ENCODE measurements at places on chromosomes 3 and 15. TPM values are rescaled to one million over a fixed set of nuclear protein-coding genes. Genes with fewer than 3 reads are reported as not detected.

The IQGAP1 gene
- total RNA-seq: 202 TPM

The SLC28A1 gene
- total RNA-seq: 0.45 TPM

The SPINT1 gene
- 4.0 TPM for total RNA-seq

The WNT7A gene
- total RNA-seq: not detected

The WDR93 gene
- total RNA-seq: not detected

The FETUB gene
- not detected for total RNA-seq

The SH3GL3 gene
- total RNA-seq: 0.67 TPM

The HYAL3 gene
- total RNA-seq: 1.5 TPM

The COLQ gene
- 6.3 TPM for total RNA-seq

The SCN5A gene
- 2.7 TPM for total RNA-seq

The TBC1D23 gene
- 67.7 TPM for total RNA-seq

The RLBP1 gene
- total RNA-seq: not detected

The POPDC2 gene
- total RNA-seq: 4.9 TPM

The CFAP100 gene
- total RNA-seq: 1.5 TPM

The GOLGA6B gene
- not detected for total RNA-seq

The COL6A5 gene
- not detected for total RNA-seq

The SI gene
- not detected for total RNA-seq

The KLHDC8B gene
- 32.5 TPM for total RNA-seq

The RPP25 gene
- 6.0 TPM for total RNA-seq

The ERC2 gene
- total RNA-seq: 1.7 TPM

The NT5DC2 gene
- total RNA-seq: 78.3 TPM

The CHRM5 gene
- 0.18 TPM for total RNA-seq

The CCDC39 gene
- total RNA-seq: 0.58 TPM

The SKIL gene
- total RNA-seq: 85.2 TPM

Measured in sciatic nerve (tissue), 2 donors.